ENCODE measurements at places on chromosomes 3 and 15.

DNA sequence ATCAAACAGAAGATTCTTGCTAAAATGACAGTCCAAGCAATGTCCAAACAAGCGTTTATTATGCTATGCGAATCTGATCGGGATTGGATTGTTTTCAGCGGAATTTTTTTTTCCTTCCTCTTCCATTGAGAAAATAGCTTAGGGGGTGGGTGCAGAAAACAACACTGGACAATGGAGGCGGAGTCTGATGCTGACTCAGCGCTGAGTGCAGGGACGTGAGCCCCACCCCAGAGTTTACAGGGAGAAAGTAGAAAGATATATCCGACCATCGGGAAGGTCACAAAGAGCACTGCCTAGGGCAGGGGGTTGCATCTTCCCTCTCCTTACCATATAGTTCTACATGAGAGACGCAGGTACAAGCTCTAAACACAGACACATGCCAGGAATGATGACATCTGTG lies 117.0 kb downstream of the FOXP1 start:
- no peak for DNase-seq

DNA sequence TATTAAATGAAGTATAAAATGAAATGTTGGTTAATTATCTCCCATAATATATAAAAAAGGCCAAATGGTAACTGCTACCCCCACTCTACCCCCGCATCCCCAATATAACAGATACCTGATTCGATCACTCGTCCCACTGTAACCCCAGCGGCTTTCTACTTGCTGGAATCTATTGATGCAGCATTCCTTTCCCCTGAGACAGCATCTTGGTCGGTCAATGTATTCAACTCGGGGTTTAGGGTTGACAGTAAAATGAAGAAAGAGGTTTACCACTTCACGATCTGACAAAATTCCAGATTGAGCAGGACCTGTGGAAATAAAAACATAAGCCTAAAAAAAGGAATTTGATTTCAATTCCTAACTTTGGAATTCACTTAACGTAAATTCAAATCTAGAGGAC lies 18.6 kb upstream of the C15orf40 start:
- DNase-seq, result no peak

DNA sequence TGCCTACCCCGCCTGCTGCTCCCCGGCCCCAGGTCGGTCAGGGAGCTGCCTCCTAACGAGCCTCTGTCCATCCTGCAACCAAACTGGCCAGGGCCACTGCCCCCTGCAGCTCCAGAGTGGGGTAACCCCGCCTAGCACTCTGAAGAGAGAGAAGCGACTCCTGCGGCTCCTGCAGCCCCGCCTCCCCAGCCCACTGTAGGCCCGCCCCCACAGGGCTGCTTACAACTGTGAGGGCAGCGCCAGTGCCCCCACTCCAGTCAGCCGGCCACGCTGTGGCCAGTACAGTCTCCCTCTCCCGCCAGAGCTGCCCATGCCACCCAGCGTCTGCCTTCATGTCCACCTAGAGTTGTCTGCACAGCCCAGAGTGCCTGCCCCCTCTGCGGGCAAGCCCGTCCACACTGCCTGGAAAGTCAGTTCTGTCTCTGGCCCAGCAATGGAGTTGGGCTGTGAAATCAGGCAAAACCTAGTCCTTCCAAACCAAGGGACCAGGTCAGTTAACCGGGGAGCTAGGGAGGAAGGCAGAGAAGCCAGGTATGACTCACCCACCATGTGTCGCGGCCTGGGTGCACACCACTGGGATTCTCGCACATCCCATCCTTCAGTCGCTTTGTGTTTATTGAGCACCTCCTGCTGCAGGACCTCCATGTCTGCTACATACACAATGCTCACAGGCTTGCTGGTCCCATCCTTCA lies 2.4 kb downstream of the UCN2 start:
- no peak for DNase-seq

GRCh38 chr3:141860766-141861513 lies 15.5 kb upstream of the ATP1B3 start:
- DNase-seq, result peak; percentile 24

DNA sequence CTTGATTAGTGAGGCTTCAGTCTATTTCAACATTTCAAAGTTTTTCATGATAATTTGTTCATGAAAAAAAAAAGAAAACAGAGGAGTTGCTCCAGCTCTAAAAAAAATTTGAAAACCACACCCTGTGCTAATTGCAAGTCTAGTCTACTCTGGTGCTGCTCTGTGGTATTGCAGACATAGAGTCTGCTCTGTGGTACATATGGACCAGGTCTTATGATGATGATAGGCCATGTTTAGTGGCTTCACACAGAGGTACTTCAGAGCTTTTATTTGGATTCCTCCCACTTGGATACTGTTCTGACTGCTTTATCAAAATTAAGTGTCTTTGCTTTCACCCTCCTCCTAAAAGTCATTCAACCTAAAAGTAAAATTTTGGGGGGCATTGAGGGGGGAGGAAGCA lies 160.8 kb downstream of the ALCAM start:
- DNase-seq, result no peak

DNA sequence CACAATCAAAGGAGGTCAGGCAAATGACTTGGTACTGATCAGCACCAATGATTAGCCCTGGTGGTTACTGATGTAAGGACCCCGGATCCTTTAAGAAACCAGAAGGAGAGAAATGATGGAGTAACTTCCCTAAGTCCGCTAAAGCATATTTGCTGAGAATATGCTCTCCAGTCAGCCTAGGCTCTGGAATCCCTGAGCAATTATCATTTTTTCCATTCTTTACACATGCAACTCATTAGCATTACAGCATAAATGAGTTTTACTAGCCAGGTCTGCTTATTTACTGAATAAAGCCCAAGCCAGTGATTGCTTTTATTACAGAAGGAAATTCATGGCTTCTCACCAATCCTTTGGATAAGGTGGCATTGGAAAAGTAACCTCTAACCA lies 139.2 kb upstream of the WNT5A start:
- no peak for DNase-seq

DNA sequence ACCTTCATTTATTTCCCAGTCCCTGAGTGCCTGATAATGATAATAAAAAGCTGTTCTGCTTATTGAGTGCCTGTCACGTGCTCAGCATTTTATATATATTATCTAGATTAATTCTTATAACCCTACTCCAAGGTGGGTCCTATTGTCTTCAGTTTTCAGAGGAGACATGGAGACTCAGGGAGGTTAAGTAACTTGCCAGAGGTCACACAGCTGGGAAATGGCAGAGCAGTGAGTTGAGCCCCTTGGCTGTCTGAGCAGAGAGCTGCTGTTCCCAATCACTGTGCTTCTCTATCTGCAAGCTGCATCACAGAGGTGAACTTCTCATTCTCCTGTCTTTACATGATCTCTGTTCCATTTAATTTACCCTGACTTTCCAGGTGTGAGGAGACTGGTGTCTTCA lies 32.3 kb upstream of the MRPS22 start:
- no peak for DNase-seq

- no peak for DNase-seq
Measured at GRCh38 chr3:40658305-40658704, 133.5 kb downstream of the ZNF621 start.

DNA sequence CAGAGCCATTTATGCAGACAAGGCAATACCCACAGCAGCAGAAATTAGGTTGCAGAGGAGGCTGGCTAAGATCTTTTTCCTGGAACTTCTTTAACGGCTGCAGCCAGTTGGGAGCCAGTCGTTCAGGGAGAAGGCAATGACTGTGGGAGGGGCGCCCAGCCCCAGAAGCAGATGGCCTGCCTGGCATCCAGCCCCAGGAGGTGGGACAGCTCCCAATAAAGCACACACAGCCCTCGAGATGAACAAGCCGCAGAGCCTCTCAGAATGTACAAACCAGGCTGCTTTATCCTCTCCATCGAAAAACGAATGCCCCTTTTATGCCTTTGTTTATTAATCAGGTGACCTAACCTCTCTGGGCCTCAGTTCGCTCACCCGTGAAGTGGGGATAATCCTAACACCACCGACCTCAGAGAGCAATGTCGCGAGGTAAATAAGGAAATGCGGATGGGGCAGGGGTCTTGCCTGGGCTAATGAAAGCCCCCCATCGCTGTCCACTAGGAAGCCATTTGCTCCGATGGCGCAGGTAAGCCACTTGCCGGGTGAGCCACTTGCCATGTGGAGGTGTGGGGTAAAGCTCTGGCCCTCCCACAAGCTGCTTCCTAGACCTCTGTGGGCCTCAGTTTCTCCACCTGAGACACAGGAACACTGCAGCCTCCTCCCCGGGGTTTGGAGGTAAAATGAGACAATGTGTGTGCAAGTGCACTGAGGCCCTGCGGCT lies 35.8 kb downstream of the MGLL start:
- DNase-seq, result no peak

- DNase-seq, result no peak
Measured at GRCh38 chr15:61725251-61725650, 335.0 kb downstream of the VPS13C start.
